ENCODE measurements at places on chromosomes 16 and 17. TPM values are rescaled to one million over a fixed set of nuclear protein-coding genes. Genes with fewer than 3 reads are reported as not detected.

Gene RND2
- 0.16 TPM for total RNA-seq

- H3K36me3 ChIP-seq: no peaks in the 10 kb centered on the region
- H3K27me3 ChIP-seq: no peaks in the 10 kb centered on the region
- H3K4me1 ChIP-seq: peaks cover 20% of the 10 kb centered on the region
- peak overlapping the region; percentile 65 for H3K27ac ChIP-seq
- DNase-seq: peak; percentile 73
These were observed 4.5 kb downstream of the RMI2 start for GRCh38 chr16:11349599-11350276.

Gene ADAP2
- total RNA-seq: 2.2 TPM

DNA sequence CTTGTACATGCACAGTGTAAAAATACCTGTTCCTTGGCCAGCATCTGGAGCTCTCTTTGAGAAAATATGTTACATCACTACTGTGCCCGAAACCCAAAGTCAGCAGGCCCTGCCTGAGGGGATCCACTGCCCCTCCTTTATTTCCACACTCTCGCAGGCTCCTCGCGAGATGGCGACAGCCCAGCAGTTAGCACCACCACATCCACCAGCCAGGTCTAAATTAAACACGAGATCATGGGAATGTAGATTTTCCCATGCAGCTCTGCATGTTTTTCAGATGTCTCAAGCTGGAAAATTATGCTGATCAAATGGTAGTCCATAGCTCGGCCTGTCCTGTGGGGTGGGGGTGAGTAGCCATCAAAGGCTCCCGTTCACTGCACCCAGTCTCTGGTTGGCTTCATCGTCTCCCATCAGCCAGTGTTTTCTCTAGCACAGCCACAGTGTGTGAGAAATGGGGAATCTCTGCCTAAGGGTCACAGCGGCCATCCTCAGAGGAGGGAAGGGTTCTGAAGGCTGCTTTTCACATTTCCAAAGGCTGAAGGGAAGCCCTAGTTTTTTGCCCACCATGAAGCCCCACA is 34.7 kb downstream of the EPN2 start:
- peaks cover 12% of the 10 kb centered on the region for H3K4me1 ChIP-seq
- H3K27ac ChIP-seq: no peak overlapping the region
- DNase-seq: no peak
- H3K27me3 ChIP-seq: no peaks in the 10 kb centered on the region
